ENCODE measurements at places on chromosomes 6 and 20.

DNA sequence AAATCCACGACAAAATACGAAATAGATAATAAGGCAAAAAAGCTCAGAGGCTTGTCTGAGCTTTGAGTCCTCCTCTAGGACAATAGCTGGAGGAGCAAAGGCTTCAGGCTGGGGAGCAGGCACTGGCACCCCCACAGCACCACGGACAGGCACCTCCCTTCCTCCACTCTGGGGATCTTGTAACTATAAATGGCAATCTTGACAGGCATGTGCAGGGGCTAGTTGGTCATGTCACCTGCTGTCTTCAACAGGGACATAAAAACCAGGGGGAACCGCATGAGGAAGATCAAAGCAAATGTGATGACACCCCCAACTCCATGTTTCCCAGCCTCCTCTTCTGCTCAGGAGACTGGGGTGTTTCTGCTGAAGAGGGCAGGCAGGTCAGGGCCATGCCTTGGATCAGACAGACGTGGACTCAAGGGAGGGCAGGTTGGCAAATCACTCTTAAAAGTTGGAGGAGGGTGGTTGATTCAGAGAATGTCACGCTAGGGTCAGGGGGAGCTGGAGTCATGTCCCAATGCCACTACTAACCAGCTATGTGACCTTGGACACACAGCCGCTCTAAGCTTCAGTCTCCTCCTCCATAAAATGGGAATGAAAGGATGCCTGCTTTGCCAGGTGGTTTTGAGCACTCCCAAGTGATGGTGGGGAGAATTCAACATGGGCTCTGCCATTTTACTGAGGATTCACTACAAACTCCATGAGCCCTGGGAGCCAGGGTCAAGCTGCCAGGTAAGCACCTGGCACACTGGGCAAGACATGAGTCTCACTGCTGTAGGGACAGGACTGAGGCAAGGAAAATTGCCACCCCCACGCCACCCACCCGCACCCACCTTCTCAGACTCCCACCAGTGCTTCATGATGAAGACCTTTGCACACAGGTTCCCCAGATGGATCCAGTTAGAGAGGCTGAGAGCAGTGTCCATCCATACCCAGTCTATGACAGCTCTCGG is 48.0 kb downstream of the NPEPL1 start:
- DNase-seq, result no peak

GRCh38 chr6:138523347-138524210 is 24.3 kb upstream of the NHSL1 start:
- no peak for DNase-seq

- DNase-seq, result no peak
Observed at GRCh38 chr20:47859278-47859677, 74.0 kb upstream of the SULF2 start.

- peak; percentile 29 for DNase-seq
Observed at GRCh38 chr6:36873612-36874442, 776 bp downstream of the PPIL1 start.

GRCh38 chr20:47326658-47327268 is 29.7 kb downstream of the ZMYND8 start:
- DNase-seq, result no peak

GRCh38 chr20:36792422-36792821 is 18.9 kb upstream of the DSN1 start:
- no peak for DNase-seq

GRCh38 chr20:23311947-23312506 is 38.6 kb upstream of the NXT1 start:
- no peak for DNase-seq

- no peak for DNase-seq
Observed at GRCh38 chr20:47711046-47711752, 74.1 kb downstream of the SULF2 start.

DNA sequence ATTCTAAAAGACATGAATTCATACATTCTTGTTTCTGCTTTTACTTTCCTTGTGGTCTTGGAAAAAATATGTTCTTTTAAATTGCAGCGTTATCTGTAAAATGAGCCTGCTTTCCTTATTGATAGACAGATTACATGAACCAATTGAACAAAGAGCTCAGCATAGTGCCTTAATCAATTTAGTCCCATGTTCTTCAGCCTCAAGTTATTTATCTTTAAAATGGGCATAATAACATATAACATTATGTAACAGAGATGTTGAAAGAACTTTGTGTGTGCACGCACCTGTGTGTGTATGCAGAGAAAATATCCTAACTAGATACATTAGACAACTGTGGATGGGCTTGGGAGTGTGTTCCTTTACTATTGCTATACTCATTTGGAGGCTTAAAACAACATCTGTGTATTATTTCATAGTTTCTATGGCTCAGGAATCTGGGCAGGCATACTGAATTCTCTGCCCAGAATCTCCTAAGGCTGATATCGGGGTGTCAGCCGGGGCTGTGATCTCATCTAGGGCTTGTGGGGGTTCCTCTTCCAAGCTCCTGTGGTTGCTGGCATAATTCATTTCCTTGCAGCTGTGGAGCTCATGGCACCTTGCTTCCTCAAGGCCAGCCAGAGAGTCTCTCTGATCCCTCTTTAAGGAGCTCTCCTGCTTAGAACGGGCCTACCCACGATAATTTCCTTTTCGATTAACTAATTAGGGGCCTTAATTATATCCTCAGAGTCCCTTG is 194.1 kb downstream of the ARID1B start:
- DNase-seq, result no peak

GRCh38 chr6:154154389-154154967 is 115.4 kb downstream of the OPRM1 start:
- DNase-seq, result peak; percentile 60

DNA sequence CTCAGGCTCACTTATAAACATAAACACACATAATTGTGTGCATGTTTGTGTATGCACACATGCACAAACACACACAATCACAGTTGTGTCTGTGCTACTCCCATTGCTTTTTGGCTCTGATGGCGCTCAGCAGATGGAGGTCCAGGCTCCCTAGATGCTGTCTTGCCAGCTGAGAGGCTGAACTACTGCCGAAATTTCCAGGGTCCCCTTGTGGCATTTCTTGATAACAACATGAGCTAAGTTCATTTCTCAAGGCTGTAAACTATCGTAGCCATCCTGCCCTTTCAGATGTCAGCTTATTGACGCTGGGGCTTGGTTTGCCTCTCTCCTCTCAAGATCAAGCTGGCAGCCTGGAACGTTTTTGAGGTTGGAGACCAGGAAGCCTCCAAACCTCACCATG is 313.9 kb upstream of the RNF24 start:
- no peak for DNase-seq

- DNase-seq, result peak; percentile 49
Observed at GRCh38 chr6:144064402-144065212, 30.8 kb downstream of the SF3B5 start.

DNA sequence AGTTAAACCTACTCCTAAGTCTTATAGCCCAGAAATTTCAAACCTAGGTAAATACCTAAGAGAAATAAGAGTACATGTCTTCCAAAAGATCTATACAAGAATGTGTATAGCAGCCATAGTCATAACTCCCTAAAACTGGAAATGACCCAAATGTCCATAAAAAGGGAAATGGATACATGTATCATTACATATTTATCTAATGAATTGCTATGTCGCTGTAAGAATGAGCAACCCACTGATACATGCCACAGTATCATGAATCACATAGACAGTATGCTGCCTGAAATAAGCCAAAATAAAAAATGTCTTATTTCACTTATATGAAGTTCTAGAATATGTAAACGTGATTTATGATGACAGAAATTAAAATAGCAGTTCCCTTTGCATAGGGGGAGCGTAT is 679.5 kb downstream of the MAFB start:
- no peak for DNase-seq

GRCh38 chr20:46638134-46638897 is 12.9 kb downstream of the SLC13A3 start:
- DNase-seq, result no peak

- DNase-seq, result peak; percentile 73
Observed at GRCh38 chr6:93165850-93166430, 253.4 kb downstream of the EPHA7 start.

GRCh38 chr6:38404355-38404754 is 235.4 kb downstream of the BTBD9 start:
- DNase-seq, result peak; percentile 73

DNA sequence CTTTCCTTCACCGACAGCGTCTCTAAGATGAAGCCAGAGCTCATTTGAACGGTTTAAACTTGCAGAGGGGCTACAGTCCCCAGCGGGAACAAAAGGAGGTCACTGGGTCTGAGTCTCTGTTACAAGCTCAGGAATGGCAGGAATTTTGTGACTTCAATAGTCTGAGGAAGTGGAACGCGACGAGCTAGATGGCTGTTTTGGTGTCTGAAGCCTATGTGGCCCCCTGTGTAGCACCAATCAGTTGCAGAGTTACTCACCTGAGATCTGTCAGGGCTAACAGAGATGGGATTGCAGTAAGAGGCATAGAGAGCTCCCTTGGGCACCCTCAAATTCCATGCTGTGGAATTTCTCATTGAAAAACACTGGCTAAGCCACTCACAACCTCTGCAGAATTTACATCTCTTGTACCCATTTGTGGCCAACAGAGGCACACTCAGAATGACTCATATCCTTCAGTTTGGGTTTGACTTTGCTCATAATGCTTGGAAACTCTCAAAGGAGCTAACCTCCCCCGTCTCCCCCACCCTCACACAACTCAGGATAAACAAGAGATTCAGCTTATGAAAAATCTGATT is 7.1 kb upstream of the TCP11 start:
- no peak for DNase-seq

- no peak for DNase-seq
Observed at GRCh38 chr6:71287038-71287437, 1.6 kb upstream of the OGFRL1 start.

- no peak for DNase-seq
Observed at GRCh38 chr20:51061418-51062045, 38.6 kb upstream of the KCNG1 start.

GRCh38 chr20:62042025-62042820 is 23.5 kb downstream of the TAF4 start:
- no peak for DNase-seq

- DNase-seq, result peak; percentile 98
Observed at GRCh38 chr6:6686748-6687601, 98.5 kb downstream of the LY86 start.

- DNase-seq, result no peak
Observed at GRCh38 chr20:62063315-62063980, 2.2 kb downstream of the TAF4 start.

DNA sequence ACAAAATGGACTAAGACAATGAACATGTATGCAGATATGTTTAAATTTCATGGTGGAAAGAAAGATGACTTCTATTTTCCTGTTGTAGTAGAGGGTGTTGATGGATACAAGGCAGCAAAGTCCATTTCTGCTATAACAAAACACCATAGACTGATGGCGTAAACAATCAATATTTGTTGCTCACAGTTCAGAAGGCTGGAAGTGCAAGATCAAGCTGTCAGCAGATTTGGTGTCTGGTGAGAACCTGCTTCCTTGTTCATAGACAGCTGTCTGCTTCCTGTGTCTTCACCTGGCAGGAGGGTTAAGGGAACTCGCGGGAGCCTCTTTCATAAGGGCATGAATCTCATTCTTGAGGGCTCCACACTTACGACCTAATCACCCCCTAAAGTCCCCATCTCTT is 83.0 kb upstream of the ELOVL5 start:
- no peak for DNase-seq

GRCh38 chr6:149854532-149854931 is 9.6 kb downstream of the LRP11 start:
- DNase-seq, result no peak

All from NCI-H748 treated with DMSO at 0.1 percent for 48 hours (cell line).